Cortex of kidney (tissue), 1 donor: ENCODE measurements at places on chromosomes 1 and 21.

- no peak for DNase-seq
Measured at GRCh38 chr21:20527731-20528460, 470.3 kb upstream of the NCAM2 start.

GRCh38 chr1:221727146-221728036 lies 14.5 kb downstream of the DUSP10 start:
- no peak for DNase-seq

GRCh38 chr1:916173-917075 lies 7.3 kb upstream of the SAMD11 start:
- no peak for DNase-seq

DNA sequence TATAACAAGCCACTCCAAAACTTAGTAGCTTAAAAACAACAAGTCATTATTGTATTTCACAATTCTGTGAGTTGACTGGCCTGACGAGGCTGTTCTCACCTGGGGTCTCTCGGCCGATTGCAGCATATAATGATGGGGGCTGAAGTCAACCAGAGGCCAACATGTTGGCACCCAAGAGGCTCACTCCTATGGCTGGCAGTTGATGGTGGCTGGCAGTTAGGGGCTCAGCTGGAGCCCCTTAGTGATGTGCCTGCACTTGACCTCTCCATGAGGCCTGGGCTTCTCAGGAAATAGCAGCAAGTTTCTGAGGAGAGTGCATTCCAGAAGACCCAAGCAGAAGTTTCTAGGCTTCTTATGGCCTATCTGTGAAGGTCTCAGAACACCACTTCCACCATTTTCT lies 459.4 kb downstream of the NPHP4 start:
- DNase-seq, result no peak

DNA sequence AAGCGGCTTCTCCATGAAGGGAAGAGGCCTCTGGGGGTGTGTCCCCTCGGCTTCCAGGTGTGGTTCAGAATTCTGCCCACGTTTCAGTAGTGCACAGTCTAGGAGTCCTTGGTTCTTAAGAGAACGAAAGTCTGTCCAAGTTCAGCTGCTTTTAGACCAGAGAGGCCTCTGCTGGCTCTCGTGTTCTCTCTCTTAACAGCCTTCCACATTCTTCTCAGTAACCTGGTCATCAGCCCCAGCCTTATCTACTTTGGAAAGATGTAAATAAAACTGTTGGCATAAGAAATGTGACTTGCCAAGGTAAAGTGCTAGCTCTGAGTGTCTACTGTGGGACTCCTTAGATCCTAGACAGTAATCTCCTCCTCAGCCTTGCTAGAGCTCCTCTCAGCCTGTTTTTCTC lies 15.3 kb upstream of the STUM start:
- no peak for DNase-seq
